CD4-positive, alpha-beta memory T cell (primary cell): ENCODE measurements at places on chromosomes 3 and 15.

DNA sequence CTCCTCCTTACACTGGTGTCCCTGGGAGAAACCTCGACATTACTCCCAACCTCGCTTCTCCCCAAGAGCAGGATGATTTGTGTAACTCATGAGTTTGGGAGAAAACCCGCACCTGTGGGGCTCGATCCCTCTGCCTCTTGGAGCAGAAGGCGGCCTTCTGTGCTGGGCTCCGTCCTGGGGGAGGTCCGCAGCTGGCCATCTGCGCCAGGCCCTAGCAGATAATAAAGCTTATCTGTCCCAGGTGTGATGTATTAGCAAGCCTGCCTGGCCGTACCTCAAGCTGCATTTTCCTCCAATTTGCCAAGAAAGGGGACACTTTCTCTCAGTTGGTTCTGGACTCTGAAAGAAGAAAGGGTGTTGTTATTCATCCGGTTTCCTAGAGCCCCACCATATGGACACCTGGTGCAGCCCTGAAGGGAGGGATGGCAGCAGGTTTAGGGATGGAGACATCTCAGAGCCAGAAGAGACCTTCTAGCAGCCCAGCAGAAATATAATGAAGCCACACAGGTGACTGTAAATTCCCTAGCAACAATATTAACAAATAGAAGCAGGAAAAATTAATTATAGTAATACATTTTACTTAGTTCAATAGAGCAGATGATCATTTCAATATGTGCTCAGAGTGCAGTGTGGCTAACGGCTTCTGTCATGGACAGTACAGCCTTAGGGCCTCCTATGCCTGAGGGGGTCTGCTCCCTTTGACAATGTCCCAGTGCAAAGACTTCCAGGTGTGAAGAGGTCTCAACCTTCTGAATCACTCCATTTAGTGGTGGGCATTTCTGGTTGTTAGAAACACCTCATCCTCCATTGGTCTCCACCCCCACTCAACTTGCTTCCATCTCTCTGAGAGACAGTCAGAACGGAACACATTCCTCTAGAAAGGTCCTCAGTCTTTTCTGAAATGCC is 94.8 kb downstream of the CPN2 start:
- no peak for DNase-seq

- no peak for DNase-seq
These were observed 34.0 kb upstream of the SH3GL3 start for GRCh38 chr15:83413054-83413719.

DNA sequence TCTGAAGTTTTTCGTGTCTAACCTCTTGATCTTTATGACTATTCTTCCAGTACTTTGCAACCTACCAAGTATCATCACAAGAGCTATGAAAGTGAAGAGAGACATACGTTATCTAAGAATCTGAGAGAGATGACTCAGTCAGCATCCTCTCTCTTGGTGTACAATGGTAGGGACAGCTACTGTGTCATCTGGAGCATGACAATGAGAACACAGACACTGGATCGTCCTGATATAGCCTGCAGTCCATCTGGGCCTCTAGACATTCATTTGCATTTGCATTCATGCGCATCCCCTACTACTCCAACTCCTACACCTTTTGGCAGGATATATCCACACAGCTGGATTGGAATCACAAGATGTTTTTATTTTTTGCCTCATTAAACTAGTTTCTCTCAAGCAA is 115.2 kb downstream of the PEX5L start:
- no peak for DNase-seq

- peak; percentile 22 for DNase-seq
These were observed 2.9 kb downstream of the LTK start for GRCh38 chr15:41510728-41511127.

GRCh38 chr3:143576568-143577270 is 271.5 kb downstream of the SLC9A9 start:
- DNase-seq = no peak

GRCh38 chr3:159380891-159381290 is 579.0 kb downstream of the MFSD1 start:
- no peak for DNase-seq

DNA sequence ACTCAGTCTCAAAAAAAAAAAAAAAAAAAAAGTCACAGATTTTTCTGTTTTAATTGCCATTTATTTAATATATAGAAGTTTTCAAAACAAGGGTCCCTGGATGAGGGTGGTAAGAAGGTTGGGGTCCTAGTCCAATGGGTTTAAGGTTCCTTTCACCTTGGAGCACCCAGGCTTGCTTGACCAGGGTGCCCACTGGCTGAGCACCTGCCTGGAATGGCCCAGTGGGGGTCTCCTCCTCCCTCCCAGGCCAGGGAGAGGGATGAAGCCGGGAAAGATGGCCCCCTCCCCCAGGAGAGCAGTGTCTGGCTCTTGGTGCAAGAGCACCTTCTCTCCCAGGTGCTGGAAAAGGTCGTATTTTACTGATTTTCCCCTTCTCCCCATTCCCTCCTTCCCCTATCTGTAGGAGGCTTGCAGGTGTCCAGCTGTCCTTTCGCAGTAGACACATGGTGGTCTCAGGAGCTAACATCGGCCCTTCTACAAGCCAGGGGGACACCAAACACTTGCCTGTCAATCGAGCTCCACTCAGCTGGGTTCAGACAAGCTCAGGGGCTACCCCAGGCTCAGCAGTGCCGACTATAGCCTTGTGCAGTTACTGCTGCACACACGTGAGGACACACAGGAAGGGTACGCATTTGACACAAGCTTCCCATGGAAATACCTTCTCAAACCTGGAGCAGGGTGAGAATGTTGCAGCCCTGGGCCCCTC is 112.3 kb upstream of the KLF13 start:
- DNase-seq = no peak

GRCh38 chr15:47669221-47669620 is 48.1 kb upstream of the SEMA6D start:
- DNase-seq = no peak

DNA sequence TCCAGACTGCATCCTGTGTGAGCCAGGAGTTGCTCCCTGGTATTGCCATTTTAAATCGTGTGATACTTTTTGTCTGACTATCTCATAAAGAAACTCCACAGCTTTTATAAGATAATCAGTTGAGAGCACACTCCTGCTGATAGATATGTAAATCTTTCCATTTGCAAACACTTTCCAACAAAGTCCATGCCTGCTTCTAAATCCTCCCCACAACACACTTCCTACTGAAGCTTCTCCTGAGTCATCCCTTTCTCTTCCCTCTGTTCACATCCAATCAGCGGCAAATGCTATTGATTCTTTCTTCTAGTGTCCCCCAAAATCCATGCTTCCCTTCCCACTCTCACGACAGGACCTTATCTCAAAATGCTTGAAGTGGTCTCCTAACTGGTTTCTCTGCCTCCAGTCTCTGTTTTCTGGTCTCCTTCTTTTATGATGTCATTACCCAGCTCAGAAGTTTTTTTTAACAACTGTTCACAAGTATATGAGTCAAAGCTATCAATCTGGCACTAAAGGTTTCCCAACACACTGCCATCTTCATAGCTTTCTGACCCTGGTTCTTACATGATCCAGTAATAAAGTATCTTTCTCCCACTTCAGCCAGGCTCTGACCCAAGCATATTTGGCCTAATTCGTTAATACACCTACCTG is 4.5 kb upstream of the WWTR1 start:
- no peak for DNase-seq

DNA sequence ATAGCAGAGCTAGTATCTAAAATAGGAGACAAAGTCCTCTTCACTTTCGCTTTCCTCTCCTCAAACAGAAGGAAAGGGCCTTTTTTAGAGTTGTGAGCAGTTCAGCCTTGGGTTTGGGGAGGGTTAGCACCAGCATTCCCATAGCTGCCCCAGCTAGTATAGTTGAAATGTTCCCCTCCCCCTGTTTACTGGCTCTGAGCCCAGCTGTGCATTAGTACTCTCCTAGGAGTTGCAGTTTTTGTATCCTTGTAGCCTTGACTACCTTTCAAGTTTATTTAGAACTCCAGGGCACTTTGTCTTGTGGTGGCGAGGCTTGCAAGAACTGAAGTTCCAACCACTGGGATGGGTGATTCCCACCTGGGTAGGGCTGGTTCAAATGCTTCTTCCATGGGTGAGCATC is 245.1 kb upstream of the NAALADL2 start:
- DNase-seq = no peak

- no peak for DNase-seq
These were observed 11.2 kb downstream of the EBLN2 start for GRCh38 chr3:73072634-73073033.

- DNase-seq = no peak
These were observed 13.6 kb downstream of the TBC1D23 start for GRCh38 chr3:100274361-100274760.

GRCh38 chr3:195009616-195010015 is 261.3 kb downstream of the XXYLT1 start:
- no peak for DNase-seq

DNA sequence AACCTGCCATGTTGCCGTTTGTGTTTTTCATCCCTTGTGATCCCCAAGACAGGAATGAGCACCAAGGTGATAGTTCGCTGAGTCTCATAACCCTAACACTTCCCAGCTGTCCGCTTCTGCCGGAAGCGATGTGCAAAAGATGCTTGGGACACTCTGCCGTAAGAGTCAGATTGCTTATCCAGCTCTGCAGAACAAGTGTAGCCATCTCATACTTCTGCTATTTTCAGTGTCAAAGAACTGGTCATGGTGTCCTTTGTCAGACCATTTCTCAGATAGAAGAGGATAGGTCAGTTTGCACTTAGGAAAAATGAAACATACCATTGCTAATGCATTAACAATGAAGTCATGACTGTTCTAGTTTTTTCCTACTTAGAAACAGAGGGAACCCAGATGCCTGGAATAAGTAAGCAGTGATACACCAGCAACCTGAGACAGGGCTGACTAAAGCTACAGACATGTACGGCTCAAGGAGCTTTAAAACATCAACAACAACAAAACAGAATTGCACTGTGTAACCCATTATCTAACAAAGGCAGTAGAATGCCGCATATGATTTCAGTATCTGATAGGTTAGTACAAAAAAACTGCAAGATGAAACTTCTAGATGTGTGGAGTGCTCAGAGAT is 134.0 kb upstream of the IL12A start:
- DNase-seq = no peak

GRCh38 chr3:125594581-125595011 is 701 bp downstream of the OSBPL11 start:
- DNase-seq = no peak

- no peak for DNase-seq
These were observed 7.2 kb upstream of the STAC start for GRCh38 chr3:36373084-36373483.

DNA sequence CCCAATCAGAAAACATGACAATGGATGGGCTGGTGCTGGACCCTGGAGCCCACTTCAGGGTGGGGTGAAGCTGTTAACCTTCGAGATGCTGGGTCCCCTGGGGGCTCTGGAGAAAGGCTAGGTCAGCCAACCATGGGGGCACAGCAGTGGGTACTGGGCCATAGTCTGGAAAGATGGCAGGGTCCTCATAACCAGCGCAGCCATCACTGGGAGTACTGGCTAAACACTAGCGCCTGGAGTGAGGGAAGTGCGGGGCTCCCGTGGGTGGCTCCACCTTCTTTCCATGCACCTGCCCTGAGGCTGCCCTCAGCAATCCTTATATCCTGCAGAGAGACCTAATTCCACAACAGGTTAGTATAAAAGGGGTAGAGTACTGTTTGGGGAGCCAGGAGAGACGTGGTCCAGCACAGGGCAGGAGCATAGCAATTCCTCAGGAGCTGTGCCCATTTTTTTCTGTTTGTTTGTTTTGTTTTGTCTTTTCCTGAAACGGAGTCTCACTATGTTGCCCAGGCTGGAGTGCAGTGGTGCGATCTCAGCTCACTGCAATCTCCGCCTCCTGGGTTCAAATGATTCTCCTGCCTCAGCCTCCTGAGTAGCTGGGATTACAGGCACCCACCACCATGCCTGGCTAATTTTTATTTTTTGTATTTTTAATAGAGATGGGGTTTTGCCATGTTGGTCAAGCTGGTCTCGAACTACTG is 122.6 kb upstream of the MEF2A start:
- no peak for DNase-seq

DNA sequence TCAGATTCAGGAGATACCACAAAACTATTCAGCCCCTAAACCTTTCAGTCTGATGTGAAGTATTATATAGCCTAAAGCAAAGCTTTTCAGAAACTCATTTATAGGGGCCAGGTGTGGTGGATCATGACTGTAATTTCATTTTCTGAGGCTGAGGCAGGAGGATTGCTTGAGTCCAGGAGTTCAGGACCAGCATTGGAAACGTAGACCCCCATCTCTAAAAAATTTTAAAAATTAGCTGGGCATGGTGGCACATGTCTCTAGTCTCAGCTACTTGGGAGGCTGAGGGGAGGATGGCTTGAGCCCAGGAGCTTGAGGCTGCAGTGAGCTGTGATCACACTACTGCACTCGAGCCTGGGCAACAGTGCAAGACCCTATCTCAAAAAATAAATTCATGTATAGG is 60.0 kb downstream of the TMOD3 start:
- DNase-seq = no peak

GRCh38 chr3:72171463-72171881 is 386.5 kb upstream of the PROK2 start:
- no peak for DNase-seq

GRCh38 chr3:36864180-36865053 is 80.4 kb downstream of the TRANK1 start:
- DNase-seq = no peak

- no peak for DNase-seq
These were observed 84.4 kb downstream of the MYLK start for GRCh38 chr3:123799544-123800361.

- no peak for DNase-seq
These were observed 11.7 kb upstream of the LACTB start for GRCh38 chr15:63109920-63110319.

DNA sequence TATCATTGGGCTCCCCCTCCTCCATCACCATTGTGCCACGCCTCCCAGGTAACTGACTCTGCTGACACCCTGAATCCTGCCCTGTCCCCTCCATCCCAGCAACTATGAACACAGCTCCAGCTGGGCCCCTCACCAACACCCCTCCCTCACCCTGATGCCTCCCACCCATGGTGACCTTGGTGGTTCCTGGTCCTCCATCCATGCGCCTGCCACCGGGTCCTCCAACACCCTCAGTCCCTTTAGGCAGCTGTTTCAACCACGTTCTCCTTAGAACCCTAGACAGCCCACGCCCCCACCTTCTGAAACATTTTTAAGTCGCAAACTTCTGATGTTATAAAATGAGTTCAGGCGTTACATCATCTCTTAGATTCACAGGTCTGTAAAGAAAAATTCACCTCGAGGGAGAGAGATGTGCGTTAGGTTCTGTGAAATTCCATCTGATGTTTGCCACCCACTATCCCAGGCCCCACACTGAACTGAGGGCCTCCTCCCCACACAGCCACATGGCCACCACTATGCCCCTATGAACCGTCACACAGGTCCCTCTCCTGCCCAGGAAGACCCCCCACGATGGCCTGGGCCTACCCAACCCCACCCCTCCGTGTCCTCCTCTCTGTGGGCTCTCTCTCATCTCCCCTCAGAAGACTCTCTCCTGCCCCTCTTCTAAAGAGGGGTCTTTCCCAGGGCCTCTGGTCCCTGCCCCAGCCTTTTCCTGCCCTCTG is 29.8 kb downstream of the PCSK6 start:
- no peak for DNase-seq

DNA sequence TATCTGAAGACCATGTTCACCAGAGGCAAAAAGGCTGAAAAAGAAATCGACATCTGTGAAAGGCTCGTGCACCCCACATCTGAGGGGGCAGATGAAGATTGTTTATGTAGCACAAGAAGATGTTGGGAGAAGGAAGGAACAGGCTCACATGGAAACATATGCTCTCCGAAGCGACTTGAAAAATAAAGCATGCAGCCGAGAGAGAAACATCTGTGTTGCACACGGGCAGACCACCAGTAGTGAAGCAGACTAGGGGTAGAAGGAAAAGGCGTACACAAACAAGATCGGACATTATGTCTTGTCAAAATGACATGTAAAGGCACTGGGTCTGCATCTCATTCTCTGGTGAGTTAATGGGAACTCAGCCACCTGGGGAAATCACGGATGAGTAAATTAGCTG is 356.5 kb downstream of the ZIC4 start:
- no peak for DNase-seq
